ENCODE measurements at places on chromosomes 16 and 17.

GRCh38 chr16:89417352-89417751 is 73.0 kb downstream of the ANKRD11 start:
- no peak for DNase-seq

DNA sequence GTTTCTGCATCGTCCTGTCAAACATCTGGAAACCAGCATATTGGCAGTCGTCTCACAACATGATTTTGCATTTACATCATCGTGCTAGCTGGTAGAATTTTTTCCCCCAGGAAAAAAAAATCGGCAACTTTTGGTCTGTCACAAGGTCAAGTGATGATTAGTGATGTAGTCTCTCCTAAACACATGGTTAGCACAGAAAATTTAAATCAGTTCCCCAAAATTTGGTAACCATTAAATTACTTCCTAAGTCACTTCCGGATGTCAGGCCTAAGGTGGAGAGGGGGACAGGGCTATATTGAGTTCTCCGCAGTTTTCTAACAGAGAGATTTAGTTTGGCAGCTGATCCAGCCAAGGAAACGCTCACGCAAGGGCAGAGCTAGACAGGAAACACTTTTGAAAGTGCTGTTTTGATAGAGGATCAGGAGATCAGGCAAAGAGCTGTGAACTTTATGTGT is 271.0 kb upstream of the TBX2 start:
- DNase-seq = no peak

DNA sequence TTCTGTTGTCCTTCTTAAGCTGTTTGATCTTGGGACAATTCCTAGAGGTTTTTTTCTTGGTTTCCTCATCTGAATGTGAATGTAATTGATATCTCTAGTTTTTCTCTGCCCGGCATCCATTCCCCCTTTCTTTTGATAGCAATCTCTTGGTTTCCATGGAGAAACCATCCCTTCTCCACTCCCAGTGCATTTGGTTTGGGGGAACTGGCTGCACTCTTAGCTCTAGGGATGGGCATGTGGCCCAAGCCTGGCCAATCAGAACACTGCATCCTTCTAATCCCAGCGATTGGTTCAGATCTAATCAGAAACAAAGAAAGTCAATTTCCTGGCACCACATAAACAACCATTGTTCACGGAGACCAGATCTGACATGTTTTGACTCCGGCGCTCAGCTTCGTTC is 45.1 kb downstream of the IRX3 start:
- DNase-seq = no peak

DNA sequence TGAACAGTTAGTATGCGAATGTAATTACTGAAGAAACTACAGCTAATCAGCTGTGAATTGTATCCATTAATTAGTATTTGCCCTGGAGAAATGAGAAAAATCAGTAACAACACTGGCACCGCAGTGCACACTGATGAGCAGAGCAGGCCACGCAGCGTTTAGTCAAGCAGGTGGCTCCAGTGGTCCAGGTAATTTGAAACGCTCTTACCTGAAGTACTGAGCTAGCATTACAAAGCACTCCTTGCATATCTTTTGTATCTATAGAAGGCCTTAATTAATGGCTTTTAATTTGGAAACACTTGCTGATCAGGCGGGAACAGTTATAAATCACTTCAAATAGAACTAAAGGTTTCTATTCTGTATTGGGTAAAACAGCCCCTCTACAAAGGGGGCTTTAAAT is 76.4 kb downstream of the TOX3 start:
- no peak for DNase-seq

DNA sequence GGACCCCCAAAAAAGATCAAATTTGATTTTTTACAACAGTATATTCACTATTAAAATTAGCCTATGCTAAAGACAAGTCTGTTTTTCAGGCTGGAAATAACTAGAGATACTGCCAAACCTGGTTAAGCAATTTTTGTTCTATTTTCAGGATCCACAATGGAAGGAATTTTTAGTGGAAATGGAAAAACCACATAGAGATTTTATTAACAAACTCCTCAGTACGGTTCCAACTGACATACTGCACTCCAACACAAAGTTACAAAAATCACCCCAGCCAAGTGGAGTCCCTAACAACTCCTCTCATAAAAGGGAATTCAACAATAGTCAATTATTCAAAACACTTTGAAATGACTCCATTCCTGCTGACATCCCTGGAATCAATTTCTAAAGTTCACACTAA is 101.6 kb upstream of the TOB1 start:
- no peak for DNase-seq

GRCh38 chr17:2174468-2175293 is 119.8 kb downstream of the HIC1 start:
- no peak for DNase-seq

DNA sequence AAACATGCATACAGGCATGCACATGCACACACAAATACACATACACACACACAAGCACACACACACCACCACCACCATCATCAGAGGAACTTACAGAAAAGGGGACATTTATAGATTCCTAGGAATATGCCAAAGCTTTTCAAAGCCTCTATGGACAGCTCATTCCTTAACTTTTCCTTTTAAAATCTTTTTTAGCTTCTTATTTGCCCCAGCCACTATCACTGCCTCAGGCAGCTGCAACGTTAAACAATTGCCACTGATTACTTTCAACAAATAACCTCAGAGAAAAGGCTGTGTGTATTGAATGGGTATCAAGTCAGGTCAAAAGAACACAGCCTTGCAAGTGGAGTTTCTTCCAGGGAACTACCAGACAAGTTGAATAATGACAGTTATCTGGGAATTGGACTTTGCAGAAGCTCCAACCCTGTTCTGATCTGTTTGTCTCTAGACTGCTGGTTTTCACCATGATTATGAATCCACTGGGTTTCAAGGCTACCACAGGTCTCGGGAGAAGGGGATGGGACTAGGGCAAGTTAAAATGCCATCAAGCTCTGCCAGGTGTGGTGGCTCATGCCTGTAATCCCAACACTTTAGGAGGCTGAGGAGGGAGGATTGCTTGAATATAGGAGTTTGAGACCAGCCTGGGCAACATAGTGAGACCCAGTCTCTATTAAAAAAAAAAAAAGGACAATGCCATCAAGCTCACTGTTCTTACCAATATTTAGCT is 21.9 kb upstream of the BEAN1 start:
- no peak for DNase-seq

- DNase-seq = no peak
Measured at GRCh38 chr16:49108611-49109010, 173.0 kb downstream of the CBLN1 start.

DNA sequence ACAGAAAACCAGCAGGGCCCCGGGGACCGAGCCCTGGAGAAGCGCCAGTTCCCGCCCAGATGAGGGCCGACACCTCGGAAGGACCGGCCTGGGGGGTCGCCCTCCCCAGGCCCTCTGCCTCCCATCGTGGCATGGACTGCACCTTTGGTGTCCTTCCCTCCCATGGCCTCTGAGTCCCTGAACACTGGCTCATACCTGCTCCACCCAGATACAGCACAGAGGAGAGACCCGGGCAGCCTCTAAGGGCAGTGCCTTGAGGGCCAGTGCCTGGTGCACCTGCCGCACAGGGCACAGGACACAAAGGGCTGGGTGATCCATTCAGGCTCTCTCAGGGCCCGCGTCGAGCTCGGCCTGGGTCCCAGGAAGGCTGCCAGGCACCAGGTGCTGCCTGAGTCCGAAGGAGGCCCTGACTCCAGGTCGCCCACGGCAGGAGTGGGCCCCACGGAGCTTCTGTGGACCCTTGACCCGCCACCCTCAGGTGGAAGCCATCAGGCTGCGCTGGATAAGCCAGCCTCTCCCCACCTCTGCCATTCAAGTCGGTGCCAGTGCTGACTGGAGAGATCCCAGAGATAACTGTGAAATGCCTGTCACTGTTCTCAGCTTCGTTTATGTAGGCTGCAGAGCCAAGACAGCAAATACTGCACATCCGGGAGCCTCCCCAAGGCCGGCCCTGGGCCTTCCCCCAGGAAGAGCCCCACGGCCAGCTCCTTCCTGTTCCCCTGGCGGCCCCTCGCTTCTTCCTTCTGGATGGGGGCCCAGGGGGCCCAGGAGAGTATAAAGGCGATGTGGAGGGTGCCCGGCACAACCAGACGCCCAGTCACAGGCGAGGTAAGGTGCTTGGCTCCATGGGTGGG is at the start of gene ZG16B:
Gene ZG16B (plus strand): TSS at position 803 of the 854 bp plus-strand sequence. CDS start 139 bp downstream, outside the sequence.
- DNase-seq = no peak

DNA sequence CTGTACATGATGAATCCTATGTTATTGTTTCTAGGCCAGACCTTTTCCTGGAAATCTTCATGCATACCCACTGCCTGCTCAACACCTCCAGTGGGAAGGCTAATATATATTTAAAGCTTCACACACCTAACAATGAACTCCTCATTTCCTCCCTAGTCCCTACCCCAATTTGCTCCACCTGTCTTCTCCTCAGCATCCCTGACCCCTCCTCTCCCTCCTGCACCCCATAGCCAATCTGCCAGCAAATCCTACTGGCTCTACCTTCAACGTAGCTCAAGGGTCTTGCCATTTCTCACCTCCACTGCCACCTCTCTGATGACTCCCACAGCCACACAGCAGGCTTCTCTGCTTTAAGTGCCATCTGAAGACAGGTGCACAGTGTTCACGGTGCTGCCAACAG is 215.6 kb upstream of the WSB1 start:
- DNase-seq = no peak

- no peak for DNase-seq
Measured at GRCh38 chr16:11350921-11351335, 5.7 kb downstream of the RMI2 start.

DNA sequence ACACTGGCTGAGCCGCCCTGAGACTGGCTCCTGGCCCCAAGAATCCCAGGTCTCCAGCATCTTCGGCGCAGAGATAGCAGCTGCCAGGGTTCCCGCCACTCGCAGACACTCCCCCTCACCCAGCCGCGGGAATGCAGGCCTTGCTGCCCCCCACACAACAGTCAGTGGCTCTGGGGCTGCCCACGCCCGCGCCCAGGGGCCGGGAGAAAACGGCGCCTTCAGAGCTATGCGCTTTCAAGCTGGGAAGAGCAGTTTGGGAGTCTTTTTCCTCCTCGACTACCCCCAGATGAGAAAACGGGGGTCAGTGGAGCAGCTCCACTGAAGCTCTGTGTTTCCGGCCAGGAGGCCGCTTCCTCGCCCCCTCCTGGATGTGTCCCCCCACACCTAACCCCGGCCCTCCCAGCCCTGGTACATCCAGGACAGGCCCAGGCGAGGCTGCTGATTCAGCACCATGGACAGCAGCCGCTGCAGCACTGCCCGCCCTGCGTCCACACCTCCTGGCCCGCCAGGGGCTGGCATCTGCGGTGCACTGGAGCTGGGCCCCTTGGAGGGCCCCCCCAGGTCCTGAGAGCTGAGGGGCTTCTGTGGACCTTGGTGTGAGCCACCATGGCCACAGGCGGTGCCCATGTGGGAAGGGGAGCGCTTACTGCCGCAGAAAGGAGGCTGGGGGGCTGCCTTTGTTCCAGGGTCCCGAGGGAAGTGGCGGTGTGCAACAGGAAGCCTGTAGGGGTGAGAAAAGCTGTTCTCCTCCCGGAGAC is 35.7 kb downstream of the CACNA1H start:
- no peak for DNase-seq

DNA sequence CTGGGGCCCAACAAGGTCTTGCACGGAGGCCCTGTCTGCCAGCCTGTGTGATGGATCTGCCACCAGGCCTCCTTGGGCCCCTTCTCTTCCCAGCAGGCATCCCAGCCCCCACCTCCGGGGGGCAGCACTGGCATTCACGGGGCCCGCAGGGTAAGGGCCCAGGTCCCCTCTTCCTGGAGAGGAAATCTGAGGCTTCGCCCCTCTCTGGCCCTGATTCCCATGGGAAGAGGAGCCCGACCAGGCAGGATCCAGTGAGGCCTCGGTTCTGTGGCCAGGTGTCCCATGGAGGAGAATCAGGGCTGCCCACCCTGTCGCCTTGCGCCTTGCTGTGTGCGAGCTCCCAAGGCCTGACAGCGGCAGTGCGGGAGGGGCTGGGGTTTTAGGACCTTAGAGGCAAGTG is 48.4 kb downstream of the PDPK1 start:
- no peak for DNase-seq

DNA sequence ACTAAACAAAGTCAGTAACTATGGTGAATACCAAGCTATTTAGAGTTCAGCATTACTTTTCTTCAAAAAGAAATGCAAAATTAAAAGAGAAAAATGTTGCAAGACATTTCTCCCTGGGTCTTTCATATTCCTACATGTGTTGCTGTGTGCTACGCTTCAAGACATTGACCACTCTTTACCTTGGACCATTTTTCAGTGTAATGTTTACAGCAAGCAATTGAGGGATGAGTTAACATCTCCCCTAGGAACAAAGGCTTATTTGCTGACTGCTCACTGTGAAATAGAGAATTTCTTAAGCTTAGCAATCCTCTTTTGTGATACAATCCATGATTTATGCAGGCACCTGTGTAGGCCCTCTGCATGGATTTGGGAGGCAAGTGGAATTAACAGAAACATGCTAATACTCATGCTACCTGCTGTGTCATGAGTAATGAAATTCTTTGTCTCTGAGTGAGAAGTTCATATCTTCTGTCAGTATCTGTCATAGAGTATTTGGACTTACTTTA is 1202.9 kb upstream of the CDH8 start:
- no peak for DNase-seq

GRCh38 chr17:13597723-13598347 is 3.9 kb downstream of the HS3ST3A1 start:
- no peak for DNase-seq

DNA sequence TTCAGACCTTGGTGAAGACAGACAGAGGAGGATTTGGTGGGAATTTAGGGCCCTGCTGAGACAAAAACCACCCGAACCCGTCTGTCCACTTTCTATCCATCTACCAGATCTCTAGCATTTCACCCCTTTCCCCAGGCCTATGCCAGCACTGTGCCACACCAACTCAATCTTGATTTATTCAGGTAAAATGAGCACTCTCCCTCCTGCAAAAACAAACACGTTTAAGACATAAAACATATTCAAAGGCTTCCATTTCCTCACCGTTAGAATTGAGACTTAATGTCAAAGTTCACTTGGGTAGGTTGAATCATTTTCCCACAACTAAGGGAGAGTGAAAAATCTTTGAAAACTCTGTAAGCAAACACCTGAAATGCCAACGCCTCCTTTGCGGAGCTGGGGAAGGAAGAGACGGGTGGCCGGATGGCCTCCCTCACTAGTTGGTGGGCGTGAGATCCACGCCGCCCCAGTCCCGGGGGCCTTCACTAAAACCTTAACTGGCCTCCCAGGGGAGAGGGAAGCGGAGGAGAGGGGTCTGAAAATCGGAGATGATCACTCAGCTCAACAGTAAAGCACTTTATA is 862 bp downstream of the DCAKD start:
- no peak for DNase-seq
